Upper lobe of left lung (tissue), 6 donors: ENCODE measurements at places on chromosomes 12 and 14.
A peak's percentile ranks its signal among the peaks of the same experiment; 100 is the strongest.

GRCh38 chr12:57614948-57615500 is 3.8 kb downstream of the ARHGEF25 start:
- peaks cover 12% of the 10 kb centered on the region for H3K4me1 ChIP-seq
- H3K36me3 ChIP-seq, result no peaks in the 10 kb centered on the region
- H3K4me3 ChIP-seq, result no peak overlapping the region
- peaks cover 11% of the 10 kb centered on the region for H3K27me3 ChIP-seq

- peak; percentile 45 for DNase-seq
- H3K4me3 ChIP-seq, result no peak overlapping the region
- no peak overlapping the region for H3K27ac ChIP-seq
Measured at GRCh38 chr14:99072433-99072832, 199.6 kb downstream of the BCL11B start.

- no peaks in the 10 kb centered on the region for H3K27me3 ChIP-seq
- DNase-seq, result peak; percentile 89
- H3K4me1 ChIP-seq, result no peaks in the 10 kb centered on the region
- H3K4me3 ChIP-seq, result no peak overlapping the region
- H3K36me3 ChIP-seq, result no peaks in the 10 kb centered on the region
- no peak overlapping the region for H3K27ac ChIP-seq
Measured at GRCh38 chr12:113479590-113480335, 8.1 kb upstream of the LHX5 start.

GRCh38 chr12:130765186-130765659 is 49.1 kb upstream of the RIMBP2 start:
- H3K36me3 ChIP-seq, result no peaks in the 10 kb centered on the region
- no peak overlapping the region for H3K27ac ChIP-seq
- no peaks in the 10 kb centered on the region for H3K4me1 ChIP-seq
- H3K4me3 ChIP-seq, result no peak overlapping the region
- no peak for DNase-seq

DNA sequence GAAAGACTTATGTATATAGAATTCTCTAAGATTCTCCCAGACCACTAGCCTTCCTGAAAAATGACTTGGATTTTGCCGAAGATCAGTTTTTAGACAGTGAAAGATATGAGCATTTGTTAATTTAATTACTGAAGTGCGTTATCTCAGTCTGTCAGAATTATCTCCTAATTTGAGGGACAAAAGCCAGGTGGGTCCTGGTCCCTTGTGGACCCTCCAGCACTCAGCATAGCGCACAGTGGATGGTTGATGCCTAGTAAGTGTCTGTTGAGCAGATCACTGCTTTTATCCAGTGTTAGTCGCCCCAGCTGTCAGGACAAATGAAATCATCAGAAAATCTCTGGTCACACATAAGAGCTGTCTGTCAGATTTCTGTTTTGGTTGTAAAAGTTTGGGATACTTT is 80.4 kb downstream of the EML1 start:
- H3K27ac ChIP-seq, result no peak overlapping the region
- H3K27me3 ChIP-seq, result no peaks in the 10 kb centered on the region
- H3K4me1 ChIP-seq, result no peaks in the 10 kb centered on the region
- no peak overlapping the region for H3K4me3 ChIP-seq
- DNase-seq, result no peak

- peaks cover 20% of the 10 kb centered on the region for H3K4me1 ChIP-seq
- no peak overlapping the region for H3K4me3 ChIP-seq
- no peaks in the 10 kb centered on the region for H3K27me3 ChIP-seq
Measured at GRCh38 chr12:70260646-70261045, 17.4 kb downstream of the CNOT2 start.

- H3K4me1 ChIP-seq, result peaks cover 3% of the 10 kb centered on the region
- H3K36me3 ChIP-seq, result no peaks in the 10 kb centered on the region
- H3K4me3 ChIP-seq, result no peak overlapping the region
- H3K27ac ChIP-seq, result no peak overlapping the region
Measured at GRCh38 chr12:20628226-20628787, 66.8 kb upstream of the SLCO1C1 start.
